ENCODE measurements at places on chromosomes 12 and 14. TPM values are rescaled to one million over a fixed set of nuclear protein-coding genes. Genes with fewer than 3 reads are reported as not detected.

- DNase-seq = no peak
Measured at GRCh38 chr12:54128416-54128815, 60.4 kb downstream of the SMUG1 start.

DNA sequence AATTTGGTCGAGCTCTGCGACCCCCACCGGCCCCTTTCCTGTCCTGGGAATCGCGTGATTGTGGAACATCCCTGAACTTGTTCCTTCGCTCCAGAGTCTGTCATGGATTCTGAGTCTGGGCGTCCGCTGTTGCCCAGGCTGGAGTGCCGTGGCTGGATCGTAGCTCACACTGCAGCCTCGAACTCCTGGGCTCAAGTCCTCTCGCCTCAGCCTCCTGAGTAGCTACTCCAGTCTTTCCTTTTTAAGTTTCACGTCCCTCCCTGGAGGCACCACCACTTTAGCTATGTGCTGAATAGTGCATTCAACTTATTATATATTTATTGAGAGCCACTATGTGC lies 698 bp downstream of the ACOT6 start:
- DNase-seq = peak; percentile 19

DNA sequence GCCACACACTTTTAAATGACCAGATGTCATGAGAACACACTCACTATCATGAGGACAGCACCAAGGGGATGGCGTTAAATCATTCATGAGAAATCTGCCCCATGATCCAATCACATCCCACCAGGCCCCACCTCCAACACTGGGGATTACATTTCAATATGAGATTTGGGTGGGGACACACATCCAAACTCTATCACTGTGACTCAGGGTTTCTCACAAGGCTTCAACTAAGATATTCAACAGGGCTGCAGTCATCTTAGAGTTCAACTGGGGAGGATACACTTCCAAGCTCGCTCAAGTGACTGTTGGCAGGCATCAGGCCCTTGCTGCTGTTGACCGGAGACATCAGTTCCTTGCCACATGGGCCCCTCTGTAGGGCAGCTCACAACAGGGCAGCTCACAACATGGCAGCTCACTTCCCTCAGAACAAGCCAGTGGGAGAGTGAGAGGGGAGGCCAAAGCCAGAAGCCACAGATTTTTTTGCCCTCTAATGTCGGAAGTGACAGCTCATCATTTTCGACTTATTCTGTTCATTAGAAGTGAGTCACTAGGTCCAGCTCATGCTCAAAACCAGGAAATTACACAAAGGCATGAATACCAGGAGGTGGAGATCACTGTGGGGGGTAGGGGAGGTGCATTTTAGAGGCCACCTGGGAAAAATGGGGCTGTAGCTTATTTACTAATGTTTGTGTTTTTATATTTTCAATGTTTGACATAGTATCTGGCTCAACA lies 50.8 kb upstream of the PTHLH start:
- DNase-seq = peak; percentile 31

GRCh38 chr14:40213701-40214100 lies 781.5 kb upstream of the FBXO33 start:
- peak; percentile 41 for DNase-seq

GRCh38 chr14:32313844-32314376 lies 15.2 kb upstream of the AKAP6 start:
- DNase-seq = no peak

DNA sequence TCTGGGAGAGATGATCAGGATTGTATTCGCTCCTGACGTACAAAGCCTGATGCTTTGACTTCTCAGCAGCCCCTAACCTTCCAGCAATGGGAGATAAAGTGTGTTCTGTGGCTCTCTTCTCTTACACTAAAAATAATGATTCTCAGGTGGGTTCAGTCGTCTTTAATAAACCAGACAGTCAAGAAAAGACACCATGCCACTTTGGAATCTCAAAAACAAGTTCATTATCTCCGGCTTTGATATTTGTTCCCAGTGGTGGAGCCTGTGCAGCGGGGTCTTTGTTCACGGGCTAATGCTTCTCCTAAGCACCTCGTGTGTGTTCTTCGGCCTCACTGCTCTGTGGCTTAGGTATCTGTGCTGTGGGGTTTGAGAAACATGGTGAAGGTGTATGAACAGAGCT lies 1.6 kb downstream of the ACVR1B start:
- DNase-seq = no peak

DNA sequence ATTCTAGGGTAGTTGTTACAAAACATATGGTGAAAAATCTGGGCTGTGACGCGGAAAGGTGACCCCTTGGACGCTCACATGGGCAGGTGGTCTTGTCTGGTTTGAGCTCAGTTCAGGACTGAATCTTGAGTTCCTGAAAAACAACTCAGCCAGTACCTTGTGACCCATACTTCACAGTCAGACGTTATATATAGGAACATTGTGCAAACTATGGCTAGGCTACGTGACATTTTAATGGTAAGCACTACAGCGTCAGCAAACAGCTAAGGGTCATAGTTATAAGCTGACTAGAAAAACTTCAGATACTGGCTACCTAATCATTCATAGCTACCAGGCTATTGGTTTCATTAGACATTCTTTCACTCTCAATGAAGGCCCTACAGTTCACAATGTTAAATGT lies 14.8 kb upstream of the EDDM3A start:
- no peak for DNase-seq

GRCh38 chr12:27913999-27914614 lies 58.4 kb downstream of the PTHLH start:
- no peak for DNase-seq

DNA sequence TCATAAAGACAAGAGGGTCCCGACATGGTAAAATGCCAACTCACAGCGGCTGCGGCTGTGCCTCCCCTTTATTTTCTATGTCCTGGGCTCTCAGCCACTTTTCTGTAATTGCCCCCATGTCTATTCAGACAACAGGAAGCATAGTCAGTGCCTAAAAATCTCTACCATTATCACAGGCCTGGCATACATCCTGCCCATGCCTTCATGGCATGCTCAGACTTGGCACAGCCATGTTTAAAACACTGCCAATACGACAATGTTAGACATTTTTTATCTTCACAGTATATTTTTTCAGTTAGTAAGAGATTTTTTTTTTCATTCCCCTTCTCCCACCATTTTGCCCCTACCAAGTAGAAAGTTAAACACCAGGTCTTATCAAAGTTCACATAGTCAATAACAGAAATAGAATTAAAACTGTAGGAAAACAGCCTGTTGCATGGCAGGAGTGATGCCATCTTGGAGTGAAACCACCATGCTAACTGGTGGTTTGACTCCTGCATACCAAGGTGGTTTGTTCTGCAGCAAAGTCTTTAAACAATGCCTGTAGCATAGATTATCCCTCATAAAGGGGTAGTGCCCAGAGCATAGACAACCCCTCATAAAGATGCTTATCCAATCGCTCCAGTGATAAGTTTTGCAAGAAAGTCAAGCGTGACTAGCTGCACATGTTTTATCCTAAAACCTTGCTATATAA lies 18.9 kb upstream of the CERS5 start:
- DNase-seq = no peak

GRCh38 chr14:77148510-77149231 lies 7.1 kb upstream of the ZDHHC22 start:
- DNase-seq = no peak

GRCh38 chr12:80946591-80946990 lies 8.9 kb upstream of the LIN7A start:
- DNase-seq = peak; percentile 9

PPP1R12A gene
- 25.1 TPM for total RNA-seq

SMIM41 gene
- total RNA-seq = not detected

NFYB gene
- 8.9 TPM for total RNA-seq

KRT78 gene
- total RNA-seq = not detected

PARPBP gene
- total RNA-seq = 13.0 TPM

Data from HT-29 (cell line).